NB4 (cell line): ENCODE measurements at places on chromosomes 6 and 20.

- peak; percentile 43 for DNase-seq
Measured at GRCh38 chr20:20452254-20452676, 84.4 kb downstream of the INSM1 start.

- DNase-seq = no peak
Measured at GRCh38 chr20:35600176-35600992, 15.2 kb upstream of the SPAG4 start.

- DNase-seq = no peak
Measured at GRCh38 chr6:80523531-80523997, 417.1 kb downstream of the BCKDHB start.

- DNase-seq = no peak
Measured at GRCh38 chr20:44137266-44137801, 49.7 kb downstream of the JPH2 start.

DNA sequence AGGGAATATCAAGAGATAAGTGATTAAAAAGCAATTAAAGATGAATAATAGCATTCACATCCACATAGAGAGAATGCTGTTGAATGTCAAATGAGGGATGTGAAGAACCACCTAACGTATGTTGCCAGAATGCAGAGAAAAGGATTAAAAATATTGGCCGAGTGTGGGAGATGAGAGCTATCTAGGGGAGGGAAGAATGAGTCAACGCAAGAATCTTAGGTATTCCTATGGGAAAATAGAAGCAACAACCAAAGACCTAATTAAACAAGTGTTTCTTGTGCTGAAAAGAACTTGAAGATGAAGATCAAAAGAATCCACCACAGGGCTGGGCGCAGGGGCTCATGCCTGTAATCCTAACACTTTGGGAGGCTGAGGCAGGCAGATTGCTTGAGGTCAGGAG lies 12.2 kb upstream of the RSPH3 start:
- DNase-seq = no peak

- no peak for DNase-seq
Measured at GRCh38 chr6:134802426-134803058, 147.4 kb downstream of the ALDH8A1 start.

DNA sequence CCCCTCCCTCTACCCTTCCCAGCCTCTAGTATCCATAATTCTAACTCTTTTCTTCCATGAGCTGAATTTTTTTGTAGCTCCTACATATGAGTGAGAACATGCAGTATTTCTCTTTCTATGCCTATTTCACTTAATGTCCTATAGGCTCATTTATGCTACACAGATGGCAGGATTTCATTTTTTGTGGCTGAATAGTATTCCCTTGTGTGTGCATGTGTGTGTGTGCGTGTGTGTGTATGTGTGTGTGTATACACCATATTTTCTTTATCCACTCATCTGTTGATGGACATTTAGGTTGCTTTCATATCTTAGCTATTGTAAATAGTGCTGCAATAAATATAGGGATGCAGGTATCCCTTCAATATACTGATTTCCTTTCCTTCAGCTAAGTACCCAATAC lies 101.0 kb downstream of the ADAT2 start:
- DNase-seq = no peak

- DNase-seq = no peak
Measured at GRCh38 chr6:165864218-165864617, 201.2 kb upstream of the PDE10A start.

DNA sequence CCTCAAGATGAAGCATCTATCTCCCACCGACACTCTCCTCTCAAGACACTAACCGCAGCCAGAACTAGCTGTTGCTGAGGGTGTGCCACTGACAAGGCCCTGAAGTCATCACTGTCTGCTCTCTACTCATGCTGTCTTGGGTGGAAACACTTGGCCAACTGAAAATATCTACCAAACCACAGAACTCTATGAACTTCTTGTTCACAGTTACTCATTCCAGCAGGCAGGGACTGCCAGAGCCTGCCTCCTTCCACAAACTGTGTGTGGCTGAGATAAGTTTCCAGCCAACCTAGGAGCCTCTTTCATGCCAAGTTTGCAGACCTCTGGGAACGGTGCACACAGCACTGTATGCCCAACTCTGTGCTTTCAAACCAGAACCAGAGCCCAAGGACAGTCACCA lies 45.5 kb upstream of the NXT1 start:
- DNase-seq = no peak

DNA sequence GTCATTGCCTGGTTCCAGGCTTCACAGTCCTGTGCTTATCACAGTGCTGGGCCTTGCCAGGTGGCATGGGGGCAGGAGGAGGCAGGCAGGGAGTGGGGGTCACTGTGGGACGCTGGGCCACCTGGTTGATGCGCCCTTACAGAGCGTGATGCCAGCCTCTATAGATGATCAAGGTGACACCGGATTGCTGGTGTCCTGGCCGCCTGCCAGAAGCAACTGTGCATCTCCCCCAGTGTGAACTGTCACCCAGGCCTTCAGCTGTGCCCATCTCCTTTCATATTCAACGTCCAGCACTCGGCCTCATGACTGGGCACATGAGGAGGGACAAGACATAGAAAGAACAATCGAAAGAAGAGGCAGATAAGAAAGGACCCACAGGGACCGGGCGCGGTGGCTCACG lies 318.9 kb downstream of the TAF4 start:
- no peak for DNase-seq

GRCh38 chr20:24778585-24779031 lies 170.5 kb upstream of the CST7 start:
- no peak for DNase-seq

DNA sequence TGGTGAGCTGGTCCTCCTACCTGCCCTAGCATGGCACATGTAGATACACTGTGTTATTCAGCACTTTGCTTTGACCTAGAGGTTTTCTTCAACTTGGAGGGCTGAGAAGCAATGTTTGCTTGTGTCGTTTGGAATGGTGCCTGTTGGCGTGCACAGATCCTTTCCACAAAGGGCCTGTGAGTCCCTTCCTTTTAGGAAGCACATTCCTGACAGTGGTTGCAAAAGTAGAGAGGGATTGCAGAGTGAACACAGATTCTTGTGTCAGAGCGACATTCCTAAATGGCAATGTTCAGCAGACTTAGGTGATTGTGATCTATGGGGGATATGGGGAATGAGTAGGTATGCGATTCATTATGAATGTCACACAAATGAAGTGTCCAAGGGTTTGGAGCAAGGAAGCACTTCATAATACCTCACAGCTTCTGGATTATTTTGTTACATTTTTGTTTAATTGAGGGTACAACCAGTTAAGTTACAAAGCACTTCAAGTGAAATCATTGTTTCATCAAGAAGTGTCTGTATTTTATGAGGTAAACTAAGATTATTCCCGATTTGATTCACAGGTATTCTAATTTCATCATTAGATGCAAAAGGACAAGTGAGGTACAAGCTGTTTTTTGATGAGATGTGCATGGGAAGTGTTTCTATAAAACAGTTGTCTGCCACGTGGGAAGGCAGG lies 713 bp upstream of the RNF144B start:
- DNase-seq = no peak

- no peak for DNase-seq
Measured at GRCh38 chr6:35599761-35600658, 87.3 kb upstream of the TULP1 start.

GRCh38 chr6:90764001-90764400 lies 177.1 kb upstream of the MAP3K7 start:
- DNase-seq = no peak

DNA sequence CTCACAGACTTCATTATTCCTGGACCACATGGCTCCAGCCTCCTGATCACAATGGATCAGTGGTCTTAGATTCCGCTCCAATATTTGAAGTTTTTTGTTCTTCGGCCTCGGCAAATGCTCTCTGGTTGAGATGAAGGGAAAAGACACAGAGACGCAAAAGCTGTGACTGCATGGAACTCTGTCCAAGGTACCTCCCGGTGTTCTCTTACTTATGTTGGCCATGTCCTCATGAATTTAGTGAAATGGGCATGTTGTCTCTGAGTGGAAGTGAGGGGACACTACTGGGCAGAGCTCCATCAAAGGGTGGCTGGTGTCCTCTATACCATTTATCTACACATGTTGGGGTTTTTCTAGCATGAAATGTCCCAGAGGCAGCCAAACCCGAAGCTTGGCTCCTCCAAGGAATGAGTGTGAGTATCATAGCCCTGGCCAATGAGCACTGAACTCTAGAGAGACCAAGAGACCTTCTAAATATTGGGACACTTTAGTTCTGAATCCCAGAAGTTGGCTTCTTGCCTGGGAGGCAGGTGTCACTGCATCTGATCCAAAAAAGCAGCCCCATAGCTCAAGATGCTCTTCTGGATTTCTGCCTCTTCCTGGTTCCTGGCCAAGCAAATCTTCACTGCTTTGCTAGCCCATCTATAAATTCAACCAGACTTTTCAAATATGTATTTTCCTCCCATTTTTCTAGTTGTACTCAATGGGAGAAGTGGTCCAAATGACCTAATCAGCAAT lies 34.1 kb downstream of the HLA-G start:
- no peak for DNase-seq

DNA sequence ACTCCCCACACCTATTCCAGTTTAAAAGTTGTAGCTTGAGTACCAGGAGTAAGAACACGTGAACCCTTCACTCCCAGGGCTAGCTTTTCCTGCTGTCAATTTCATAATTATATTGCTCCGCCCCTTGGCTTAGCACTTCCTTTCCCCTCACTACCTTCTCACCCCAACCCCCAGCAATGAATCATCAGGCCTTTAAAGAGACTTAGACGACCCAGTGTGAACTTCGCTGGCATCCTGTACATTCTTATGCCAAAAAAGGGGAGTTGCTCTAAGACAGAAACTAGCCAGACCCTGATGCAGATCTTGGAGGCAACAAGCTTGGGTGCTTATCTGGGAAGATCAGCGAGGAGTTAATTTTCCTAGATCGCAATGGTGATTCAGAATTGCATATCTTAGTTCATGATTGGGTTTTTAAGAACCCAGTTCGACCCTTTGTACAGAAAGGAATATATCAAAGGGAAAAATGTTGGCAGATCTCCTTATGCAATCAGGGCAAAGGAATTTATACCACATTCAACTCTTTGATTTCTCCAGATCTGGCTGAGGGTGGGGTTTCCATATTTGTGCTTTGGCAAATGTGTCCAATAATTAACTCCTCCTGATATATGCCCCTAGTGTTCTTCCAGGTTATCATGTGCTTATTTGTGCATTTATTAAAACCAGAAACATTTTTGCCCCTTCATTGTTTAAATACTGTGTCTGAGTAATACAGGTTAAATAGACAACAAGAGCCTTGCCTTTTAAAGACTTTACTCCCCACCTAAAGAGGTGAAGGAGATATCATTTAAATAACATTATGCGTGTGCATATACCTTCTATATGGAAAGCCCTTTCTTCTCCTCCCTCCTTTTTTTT lies 8.1 kb upstream of the ATXN1 start:
- peak; percentile 95 for DNase-seq

DNA sequence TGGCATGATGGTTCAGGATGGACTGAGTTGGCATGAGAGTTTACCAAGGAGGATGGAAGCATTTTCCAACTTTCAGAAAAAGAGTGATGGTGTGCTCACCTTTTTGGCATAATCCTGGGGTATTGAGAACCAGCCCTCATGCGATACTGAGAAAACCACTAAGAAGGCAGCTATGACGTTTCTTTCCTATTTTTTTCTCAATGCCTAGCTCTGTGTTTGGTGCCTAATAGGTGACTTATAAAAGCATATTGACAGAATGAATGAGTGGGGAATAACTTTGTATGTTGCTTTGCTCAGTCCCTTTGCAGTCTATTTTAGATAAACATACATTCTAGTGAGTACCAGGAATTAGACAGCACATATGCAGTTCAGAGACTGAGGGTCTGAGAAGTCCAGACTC lies 816.3 kb downstream of the DHX35 start:
- DNase-seq = no peak

DNA sequence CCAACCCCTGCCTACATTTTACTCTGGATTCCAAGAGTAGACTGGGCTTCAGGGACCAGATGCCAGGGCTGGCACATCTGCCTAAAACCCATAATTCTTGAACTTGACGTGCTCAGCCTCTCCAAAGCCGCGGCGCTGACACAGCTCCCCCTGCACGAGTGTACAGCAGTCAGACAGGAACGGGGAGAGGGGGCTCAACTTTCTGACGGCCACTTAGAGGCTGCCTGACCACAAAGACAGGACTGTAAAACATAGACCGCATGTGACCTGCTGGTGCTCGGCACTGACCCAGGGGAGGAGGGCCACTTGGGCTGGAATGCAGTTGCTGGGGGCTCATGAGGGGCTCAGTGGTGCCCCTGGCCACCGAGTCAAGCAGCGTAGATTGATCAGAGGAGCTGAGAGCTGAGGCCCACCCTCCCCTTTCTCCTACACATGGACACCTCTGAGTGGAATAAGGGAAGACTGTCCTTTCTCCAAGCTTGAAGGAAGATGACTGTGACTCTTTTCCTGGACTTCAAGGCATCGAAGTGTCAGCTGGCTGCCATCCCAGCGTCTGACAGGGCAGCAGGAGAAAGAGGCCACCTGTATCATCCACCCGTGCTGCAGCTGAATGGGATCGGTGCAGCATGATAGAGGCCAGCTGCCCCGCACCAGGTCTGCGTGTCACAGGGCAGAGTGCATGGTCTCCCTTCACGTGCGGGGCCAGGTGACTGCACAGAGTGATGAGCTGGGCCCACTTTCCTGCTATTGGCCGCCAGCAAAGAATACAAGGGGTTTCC lies 171.3 kb upstream of the AGPAT4 start:
- no peak for DNase-seq

- DNase-seq = no peak
Measured at GRCh38 chr6:121896363-121896762, 460.9 kb downstream of the GJA1 start.

DNA sequence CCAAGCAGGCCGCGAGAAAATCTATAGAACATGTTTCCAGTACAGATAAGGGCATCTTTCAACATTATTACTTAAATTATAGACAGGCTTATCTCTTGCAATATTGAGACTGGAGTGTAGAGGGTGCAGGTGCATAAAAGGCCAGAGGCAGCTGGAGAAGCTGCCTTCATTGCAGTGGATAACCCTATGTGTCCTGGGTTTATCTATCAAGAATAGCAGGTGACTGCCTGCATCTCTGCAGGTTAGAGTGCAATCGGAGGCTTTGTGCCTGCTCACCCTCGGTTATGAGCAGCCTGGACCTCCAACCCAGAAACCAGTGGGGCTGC lies 28.7 kb upstream of the ECI2 start:
- DNase-seq = no peak

- no peak for DNase-seq
Measured at GRCh38 chr6:48568856-48569255, 457.9 kb upstream of the PTCHD4 start.

GRCh38 chr6:16488813-16489212 lies 250.4 kb downstream of the GMPR start:
- no peak for DNase-seq

DNA sequence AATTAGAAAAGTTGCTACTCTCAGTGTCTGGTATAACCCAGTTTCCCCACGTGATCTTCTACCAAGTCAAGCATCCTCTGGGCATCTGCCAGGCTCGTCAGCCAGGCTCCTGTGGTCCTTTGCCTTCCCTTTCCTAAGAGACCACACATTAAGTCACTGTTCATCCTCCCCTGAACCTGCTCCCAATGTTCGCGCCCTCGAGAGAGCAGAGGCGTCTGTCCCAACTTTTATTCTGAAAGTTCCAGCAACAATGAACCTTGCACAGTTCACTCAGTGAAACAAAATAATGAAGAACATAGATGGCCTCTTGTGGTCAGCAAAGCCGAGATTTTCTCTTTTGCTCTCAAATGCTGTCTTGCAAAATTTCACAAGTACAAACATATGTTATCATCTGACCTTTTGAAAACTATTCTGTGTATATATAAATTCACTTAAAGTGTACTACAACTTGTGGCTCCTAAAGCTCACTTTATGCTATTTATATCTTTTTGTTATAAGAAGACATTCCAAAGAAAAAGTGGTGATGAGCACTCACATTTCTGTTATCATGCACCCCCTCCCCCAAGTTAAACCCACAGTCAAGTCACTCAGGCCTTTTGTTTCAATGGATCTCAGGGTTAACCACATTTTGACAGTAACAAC lies 39.2 kb upstream of the NHSL1 start:
- DNase-seq = no peak

GRCh38 chr6:137999815-138000214 lies 107.4 kb downstream of the PERP start:
- no peak for DNase-seq
